ENCODE measurements at places on chromosomes 4 and X. TPM values are rescaled to one million over a fixed set of nuclear protein-coding genes. Genes with fewer than 3 reads are reported as not detected.

HERC5 gene
- total RNA-seq: 6.7 TPM

MAGEA4 gene
- not detected for total RNA-seq

SCD5 gene
- 55.6 TPM for total RNA-seq

G6PD gene
- 117 TPM for total RNA-seq

ENPEP gene
- 0.14 TPM for total RNA-seq

ARHGEF6 gene
- 16.5 TPM for total RNA-seq

FANCB gene
- total RNA-seq: 6.8 TPM

CFP gene
- 0.85 TPM for total RNA-seq

RHOXF2B gene
- total RNA-seq: not detected

ABCD1 gene
- total RNA-seq: 16.6 TPM

MAGEE1 gene
- total RNA-seq: 0.68 TPM

XAGE1A gene
- not detected for total RNA-seq

RRH gene
- total RNA-seq: not detected

DNA sequence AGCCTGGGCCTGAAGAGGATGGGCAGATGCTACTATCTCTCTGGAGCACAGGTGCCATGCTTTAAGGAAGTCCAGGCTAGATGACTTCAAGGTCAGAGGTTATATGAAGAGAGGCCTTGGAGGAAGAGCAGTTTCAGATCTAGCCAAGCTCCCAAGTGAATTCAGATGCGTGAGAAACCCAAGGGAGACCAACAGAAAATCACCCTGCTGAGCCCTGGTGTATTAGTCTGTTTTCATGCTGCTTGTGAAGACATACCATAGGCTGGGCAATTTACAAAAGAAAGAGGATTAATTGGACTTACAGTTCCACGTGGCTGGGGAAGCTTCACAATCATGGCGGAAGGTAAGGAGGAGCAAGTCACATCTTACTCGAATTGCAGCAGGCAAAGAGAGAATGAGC is 47.8 kb upstream of the LGI2 start:
- DNase-seq: no peak

- no peak for DNase-seq
Observed at GRCh38 chr4:183337833-183338232, 15.6 kb upstream of the CLDN24 start.

GRCh38 chr4:119659576-119659975 is 31.0 kb upstream of the PDE5A start:
- DNase-seq: no peak

GRCh38 chr4:11710453-11711093 is 281.9 kb upstream of the HS3ST1 start:
- DNase-seq: no peak

DNA sequence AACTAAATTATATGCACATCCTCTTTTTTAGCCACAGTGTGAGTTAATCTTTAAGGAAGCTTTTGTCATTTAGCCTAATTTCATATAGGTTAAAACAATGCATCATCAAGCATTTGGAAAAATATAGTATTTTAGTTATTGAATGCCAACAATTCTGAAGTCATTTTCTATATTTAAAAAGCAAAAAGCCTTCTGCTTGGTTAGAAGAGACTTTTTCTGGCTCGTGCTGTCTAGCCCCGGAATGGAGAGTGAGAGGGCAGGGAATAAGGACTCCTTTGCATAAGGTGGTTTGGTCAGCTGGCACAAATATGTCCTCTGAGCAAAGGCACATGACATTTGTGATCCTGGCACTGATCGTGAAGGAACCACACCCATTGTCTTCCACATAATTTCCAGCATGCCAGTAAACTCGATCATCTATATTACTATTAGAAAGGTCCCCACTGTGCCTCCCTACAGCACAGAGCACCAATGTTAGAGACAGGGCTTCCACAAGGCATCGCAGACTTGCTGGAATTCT is 393.7 kb upstream of the INTU start:
- DNase-seq: no peak

GRCh38 chr4:65798498-65799127 is 128.3 kb upstream of the EPHA5 start:
- no peak for DNase-seq

- DNase-seq: no peak
Observed at GRCh38 chr4:48766131-48766792, 13.8 kb downstream of the FRYL start.

DNA sequence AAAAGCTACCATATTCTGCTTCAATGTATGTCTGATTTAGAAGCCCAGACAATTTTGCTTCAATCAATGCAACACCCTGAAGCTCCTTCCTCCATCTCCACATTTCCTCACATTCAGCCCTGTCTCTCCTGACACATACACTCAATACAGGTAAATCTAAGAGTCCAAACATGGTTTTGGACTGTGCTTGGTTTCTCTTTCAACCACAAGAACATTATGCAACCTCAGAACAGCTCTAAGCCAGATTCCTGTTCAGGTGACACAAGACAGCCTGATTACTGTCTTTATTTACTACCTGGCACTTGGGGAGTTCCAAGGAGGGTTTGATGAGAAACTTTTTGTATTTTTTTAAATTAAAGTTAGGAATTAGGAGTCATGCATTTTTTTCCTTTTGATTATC is 307.5 kb upstream of the SLIT2 start:
- DNase-seq: no peak

DNA sequence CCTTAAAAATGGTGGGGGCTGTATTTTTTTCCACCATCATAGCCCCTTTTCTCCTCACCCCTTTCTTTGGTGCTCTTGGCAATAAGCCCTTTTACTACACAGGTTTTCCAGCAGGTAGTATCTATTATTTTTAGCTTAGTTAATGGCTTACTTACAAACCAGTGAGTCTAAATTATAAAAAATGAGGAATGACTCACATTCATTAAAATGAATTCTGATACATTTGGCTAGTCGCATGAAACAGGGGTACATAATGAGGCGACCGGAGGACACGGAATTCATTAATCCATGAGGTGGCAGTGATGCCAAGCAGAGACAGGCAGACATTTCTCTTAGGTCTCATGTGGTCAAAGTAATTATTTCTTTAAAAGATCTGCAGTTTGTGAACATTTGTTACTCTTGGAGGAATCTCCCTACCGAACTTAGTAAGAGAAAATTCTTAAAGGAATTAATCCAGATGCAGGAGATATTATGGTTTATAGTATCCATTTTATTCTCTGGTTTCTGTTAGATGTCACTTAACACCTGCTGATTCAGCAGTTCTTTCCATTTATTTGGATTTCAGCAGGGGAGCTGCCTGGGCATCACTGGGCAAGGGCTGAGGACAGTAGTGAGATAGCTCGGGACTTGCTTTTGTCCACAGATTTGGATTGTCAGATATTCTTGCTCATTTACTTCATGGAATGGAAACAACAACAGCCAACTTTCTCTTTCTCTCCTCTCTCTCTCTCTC is 575.0 kb upstream of the NR3C2 start:
- DNase-seq: no peak

GRCh38 chr4:13449590-13449989 is 34.5 kb downstream of the RAB28 start:
- no peak for DNase-seq

- DNase-seq: peak; percentile 75
Observed at GRCh38 chr4:122798101-122798500, 28.5 kb upstream of the FGF2 start.

DNA sequence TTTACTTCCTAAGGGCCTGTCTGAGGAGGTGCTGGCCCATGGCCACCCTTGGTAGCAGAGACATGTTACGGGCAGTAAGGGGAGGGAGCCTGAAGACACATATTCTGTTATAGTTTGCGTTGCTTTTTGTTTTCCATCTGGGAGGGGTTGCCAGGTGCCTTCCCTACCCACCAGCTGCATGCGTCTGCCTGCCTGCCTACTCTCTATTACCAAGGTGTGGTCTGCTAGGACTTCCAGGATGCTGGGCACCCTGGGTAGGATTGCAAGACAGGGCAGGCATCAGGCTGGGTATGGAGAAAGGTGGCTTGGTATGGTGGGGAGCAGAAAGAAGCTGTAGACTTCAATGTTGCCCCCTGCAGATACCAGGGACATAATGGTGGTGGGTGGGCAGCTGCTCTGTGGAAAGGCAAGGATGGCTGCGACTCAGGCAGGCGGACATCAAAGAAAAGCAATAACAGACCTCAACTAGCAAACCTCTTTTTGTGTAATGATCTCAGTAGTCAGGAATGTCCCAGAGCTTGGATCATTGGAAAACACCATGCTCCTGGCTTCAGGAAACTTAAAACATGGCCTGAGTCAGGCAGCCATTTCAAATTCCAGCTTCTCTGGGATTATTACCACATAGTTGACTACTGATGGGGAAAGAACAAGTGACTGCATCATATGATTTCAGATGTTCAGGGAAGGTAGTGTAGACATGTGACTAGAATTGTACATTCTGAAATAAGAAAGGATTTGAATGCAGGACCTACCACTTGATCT is 67.8 kb downstream of the HOPX start:
- peak; percentile 18 for DNase-seq

- peak; percentile 87 for DNase-seq
Observed at GRCh38 chr4:169663831-169664230, 43.5 kb downstream of the CLCN3 start.

- no peak for DNase-seq
Observed at GRCh38 chrX:132025041-132025440, 1.9 kb downstream of the STK26 start.

- DNase-seq: peak; percentile 66
Observed at GRCh38 chrX:77085372-77085771, 361.8 kb upstream of the FGF16 start.

- DNase-seq: peak; percentile 84
Observed at GRCh38 chrX:43860646-43861370, 21.4 kb downstream of the MAOB start.

DNA sequence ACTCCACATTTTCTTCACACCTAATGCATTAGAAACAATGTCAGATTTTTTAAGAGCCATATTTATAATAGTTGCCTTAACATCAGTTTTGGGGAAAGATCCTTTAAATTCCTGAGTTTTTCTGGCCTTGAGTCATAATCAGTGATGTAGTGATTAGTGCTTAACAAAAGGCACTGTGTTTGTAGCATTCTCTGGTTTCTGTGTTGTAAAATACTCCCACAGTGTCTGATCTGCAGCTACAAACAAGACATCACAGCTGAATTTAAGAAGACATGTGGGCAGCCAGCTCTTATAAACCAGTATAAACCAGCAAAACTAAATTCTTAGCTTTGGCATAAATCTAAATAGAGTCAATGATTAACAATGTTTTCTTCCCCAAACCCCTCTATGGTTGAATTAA is 233.8 kb downstream of the FSTL5 start:
- peak; percentile 5 for DNase-seq

DNA sequence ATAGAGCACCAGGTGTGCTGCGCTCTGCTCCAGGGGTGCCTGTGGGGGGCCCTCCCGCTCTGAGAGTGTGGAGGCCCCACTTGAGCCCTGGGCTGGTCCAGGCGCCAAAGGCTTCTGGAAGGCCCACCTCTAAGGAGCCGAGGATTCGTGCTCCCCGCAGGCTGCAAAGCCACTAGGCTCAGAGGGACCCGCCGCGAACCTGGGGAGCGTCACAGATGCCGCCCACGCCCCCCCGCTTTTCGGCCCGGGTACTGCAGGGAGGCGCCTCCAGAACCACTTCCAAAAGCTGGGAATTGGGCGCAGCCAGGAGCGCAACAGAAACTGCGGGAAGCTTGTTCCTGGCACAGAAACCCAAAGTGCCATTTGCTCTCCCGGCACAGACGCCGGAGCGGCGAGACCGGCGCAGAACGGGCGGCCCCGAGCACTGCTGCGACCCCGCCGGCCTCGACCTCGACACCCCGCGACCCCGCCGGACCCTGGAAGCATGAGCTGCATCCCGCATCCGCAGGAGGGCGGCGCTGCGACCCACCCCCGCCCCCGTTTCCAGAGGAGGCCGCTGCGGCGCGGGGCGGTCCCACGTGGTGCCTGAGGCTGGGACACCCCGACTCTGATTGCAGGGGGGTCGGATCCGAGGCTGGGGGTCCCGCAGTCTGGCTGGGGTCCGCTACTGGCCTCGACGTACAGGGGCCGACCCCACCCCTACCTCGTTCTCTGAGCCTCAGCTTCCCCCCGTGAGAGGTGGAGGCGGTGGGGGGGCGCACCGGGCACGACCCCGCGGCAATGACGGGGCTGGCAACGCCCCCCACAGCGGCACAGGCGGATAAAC is 30.8 kb downstream of the CPLX1 start:
- no peak for DNase-seq

- no peak for DNase-seq
Observed at GRCh38 chr4:168993714-168994510, 16.1 kb downstream of the CBR4 start.

GRCh38 chr4:16692524-16692923 is 205.9 kb downstream of the LDB2 start:
- no peak for DNase-seq

DNA sequence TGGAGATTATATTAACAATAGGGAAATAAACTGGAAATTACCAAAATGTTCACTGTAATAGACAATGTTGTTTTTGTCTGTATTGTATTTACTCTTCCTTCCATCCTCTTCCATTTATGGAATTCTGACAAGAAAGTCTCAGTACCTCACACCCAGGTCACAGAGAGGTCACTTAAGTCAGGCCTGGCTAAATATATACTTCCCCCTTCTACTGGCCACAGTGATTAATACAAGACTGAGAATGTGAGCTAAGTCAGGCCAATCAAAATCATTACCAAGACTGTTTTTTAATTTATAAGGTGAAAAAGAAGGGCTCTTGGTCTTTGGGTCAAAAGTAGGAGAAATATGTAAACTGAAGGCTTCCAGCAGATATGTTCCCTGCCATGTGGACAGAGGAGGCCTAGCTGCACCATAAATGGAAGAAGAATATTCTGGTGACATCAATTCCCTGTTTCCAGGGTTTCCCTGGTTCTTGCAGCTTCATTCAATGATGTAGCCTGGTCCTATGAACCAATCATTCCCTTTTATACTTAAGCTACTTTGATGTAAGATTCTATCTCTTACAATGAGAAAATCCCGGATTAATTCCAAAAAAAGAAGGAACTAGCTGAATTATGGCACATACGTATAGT is 64.3 kb downstream of the LRBA start:
- peak; percentile 35 for DNase-seq

DNA sequence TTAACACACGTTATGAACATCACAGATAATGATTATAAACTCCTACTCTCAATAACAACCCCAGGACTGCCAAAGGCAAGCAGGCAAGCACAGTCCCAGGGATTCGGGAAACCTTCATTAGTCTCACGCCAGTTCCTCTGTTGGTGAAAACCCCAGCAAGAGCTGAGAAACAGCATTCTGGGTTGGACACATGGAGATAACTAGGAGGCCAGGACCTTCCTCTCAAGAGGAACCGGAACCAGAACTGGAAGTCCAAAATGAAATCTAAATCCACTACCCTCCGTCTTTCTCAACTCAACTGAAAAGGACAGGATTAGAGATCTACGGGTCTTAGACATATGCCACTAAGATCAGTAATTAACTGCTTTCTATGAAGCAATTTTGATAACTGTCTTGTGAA is 3.8 kb downstream of the VEGFC start:
- peak; percentile 61 for DNase-seq

- no peak for DNase-seq
Observed at GRCh38 chr4:167399201-167399600, 164.9 kb upstream of the SPOCK3 start.

DNA sequence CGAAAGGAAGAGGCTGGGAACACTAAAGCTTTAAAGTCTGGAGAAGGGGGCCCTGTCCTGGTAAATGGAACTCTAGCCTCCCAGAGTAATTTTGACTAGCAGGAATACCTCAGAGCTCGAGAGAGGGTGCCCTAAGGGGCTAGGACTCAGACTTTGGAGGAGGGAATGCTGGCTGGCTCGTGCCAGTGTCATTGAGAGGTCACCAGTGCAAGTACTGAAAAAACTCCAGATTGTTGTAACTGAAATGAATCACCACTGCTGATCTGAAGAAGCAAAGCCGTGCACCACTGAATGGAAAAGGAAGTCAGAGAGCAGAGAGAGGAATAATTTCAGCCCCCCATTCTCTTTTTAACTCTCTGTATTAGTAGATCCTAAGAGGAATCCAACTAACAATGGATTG is 690.2 kb downstream of the FAT4 start:
- no peak for DNase-seq

- DNase-seq: no peak
Observed at GRCh38 chrX:148698221-148698620, 197.8 kb downstream of the AFF2 start.
